ENCODE measurements at places on chromosomes 5 and 9.
A peak's percentile ranks its signal among the peaks of the same experiment; 100 is the strongest.

- peaks cover 42% of the 10 kb centered on the region for H3K4me1 ChIP-seq
- H3K27ac ChIP-seq: peak overlapping the region; percentile 96
- H3K36me3 ChIP-seq: no peaks in the 10 kb centered on the region
- peak; percentile 31 for DNase-seq
- H3K27me3 ChIP-seq: peaks cover 10% of the 10 kb centered on the region
These were observed 171.2 kb downstream of the HSPA4 start for GRCh38 chr5:133222979-133223378.

- no peak overlapping the region for H3K27ac ChIP-seq
- no peaks in the 10 kb centered on the region for H3K4me1 ChIP-seq
- no peak overlapping the region for H3K4me3 ChIP-seq
- no peaks in the 10 kb centered on the region for H3K27me3 ChIP-seq
These were observed 1040.3 kb downstream of the TLE1 start for GRCh38 chr9:80649001-80649420.

- H3K36me3 ChIP-seq: no peaks in the 10 kb centered on the region
- no peak for DNase-seq
- H3K27ac ChIP-seq: no peak overlapping the region
- peaks cover 8% of the 10 kb centered on the region for H3K4me1 ChIP-seq
- H3K27me3 ChIP-seq: no peaks in the 10 kb centered on the region
- no peak overlapping the region for H3K4me3 ChIP-seq
These were observed 227.6 kb downstream of the SAXO1 start for GRCh38 chr9:18805386-18805785.

GRCh38 chr9:124185413-124185812, 72.3 kb upstream of the NEK6 start:
- DNase-seq: no peak
- no peaks in the 10 kb centered on the region for H3K4me1 ChIP-seq

DNA sequence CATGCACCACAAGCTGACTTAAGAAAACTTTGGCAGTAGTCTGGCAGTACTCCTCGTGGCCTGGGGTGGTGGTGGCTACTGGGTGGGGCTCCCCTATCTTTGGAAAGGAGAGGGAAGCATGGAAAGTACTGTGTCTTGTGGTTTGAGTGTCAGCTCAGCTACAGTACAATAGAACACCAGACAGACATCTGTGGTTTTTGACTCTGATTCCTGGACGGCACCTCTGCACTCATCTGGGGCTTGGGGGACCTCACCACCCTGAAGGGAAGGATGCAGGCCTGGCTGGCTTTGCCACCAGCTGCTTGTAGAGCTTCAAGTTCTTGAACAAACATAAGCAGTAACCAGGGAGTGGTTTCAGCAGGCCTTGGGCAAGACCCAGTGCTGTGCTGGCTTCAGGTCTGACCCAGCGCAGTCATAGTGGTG, 40.6 kb downstream of the TNFSF8 start:
- DNase-seq: no peak
- H3K4me3 ChIP-seq: no peak overlapping the region
- H3K27me3 ChIP-seq: peaks cover 5% of the 10 kb centered on the region
- H3K27ac ChIP-seq: no peak overlapping the region

DNA sequence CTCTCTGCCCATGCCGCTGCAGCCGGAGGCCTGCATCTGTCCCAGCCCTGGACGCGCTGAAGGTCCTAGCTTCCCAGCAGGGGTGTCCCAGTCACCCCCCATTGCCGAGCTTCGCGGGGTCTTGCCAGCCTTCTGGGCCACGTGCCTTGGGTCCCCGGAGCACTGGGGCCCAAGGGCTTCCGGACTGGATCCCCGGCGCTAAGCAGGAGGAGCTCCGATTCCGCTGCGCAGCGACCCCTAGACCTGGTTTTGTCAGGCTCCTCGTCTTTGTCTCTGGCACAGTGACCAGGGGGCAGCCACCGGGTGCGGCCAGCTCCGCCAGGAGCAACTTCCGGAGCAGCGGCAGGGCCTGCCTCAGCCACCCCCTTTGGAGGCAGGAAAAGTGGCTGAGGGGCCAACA, 3.3 kb upstream of the IRX1 start:
- H3K4me1 ChIP-seq: peaks cover 24% of the 10 kb centered on the region
- peak; percentile 50 for DNase-seq
- no peak overlapping the region for H3K27ac ChIP-seq

DNA sequence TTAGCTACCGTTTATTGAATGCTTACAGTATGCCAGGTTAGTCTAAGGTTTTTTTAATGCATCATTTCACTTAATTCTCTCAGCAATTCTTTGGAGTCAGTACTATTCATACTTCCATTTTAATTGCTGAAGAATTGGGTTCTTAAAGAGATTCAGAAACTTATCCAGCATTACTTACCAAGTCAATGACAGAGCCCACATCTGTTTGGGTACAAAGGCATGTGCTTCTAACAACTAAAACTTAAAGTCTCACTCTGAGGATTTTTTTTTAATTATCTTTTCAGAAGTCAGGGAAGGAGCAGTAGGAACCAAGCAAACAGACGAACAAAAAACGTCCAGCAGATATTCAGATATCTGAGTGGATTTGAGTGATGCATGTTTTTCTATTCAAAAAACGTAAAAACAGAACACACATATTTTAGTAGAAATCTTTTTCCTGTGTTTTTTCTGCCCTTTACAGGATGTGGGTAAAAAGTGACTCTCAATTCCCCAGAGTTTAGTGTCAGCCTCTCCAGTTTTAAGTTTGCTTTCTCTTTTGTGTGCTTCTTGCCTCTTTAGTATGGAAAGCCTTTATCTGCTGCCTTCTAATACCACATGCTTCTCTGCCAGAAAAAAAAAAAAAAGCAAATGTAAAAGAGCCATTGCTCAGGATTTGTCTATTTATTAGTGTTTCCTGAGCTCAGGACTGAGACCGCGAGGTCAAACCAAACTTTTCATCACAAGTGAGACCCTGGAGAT, 118.0 kb downstream of the PRKACG start:
- no peak overlapping the region for H3K4me3 ChIP-seq
- no peaks in the 10 kb centered on the region for H3K36me3 ChIP-seq
- DNase-seq: no peak
- peak overlapping the region; percentile 24 for H3K27ac ChIP-seq

- no peak overlapping the region for H3K4me3 ChIP-seq
- no peak overlapping the region for H3K27ac ChIP-seq
- no peaks in the 10 kb centered on the region for H3K36me3 ChIP-seq
- DNase-seq: no peak
These were observed 102.3 kb upstream of the LARP1 start for GRCh38 chr5:154652746-154653417.

DNA sequence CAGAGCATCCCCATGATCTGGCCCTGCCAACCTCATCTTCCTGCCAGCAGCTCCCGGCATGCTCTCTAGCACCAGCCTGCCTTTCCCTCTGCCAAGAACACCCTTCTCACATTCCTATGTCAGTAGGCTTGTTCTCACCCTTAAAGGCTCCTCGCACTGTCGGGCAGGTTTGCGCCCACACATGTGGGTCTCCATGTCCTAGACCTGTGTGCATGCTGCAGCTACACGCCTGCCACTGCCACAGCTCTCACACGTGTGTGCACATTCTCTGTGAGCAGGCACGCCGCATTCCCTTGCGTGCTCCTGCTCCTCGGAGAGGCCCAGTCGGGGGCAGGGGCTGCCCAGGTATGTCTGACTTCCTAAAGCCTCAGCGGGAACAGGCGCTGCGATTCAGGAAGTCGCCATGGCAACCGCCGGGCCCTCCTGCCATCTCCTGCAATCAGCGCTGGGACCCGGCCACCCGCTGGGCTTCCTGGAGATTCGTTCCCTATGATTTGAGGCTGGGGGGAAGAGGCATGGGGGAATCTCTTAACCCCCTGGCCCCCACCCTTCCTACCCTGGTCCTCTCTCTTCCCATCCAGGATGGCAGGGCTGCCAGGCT, 28.1 kb downstream of the NDUFA8 start:
- no peaks in the 10 kb centered on the region for H3K36me3 ChIP-seq
- no peak overlapping the region for H3K27ac ChIP-seq
- DNase-seq: peak; percentile 71
- H3K4me1 ChIP-seq: peaks cover 17% of the 10 kb centered on the region
- H3K27me3 ChIP-seq: peaks cover 70% of the 10 kb centered on the region

- H3K27ac ChIP-seq: no peak overlapping the region
- no peak overlapping the region for H3K4me3 ChIP-seq
- no peak for DNase-seq
- H3K36me3 ChIP-seq: peaks cover 6% of the 10 kb centered on the region
- H3K4me1 ChIP-seq: no peaks in the 10 kb centered on the region
These were observed 1023.4 kb downstream of the TLE4 start for GRCh38 chr9:80595192-80595591.

GRCh38 chr9:35666045-35666444, 1.1 kb upstream of the ARHGEF39 start:
- peaks cover 14% of the 10 kb centered on the region for H3K36me3 ChIP-seq
- DNase-seq: no peak
- H3K27me3 ChIP-seq: peaks cover 10% of the 10 kb centered on the region
- H3K4me1 ChIP-seq: peaks cover 60% of the 10 kb centered on the region

GRCh38 chr9:16046713-16047112, 493.9 kb downstream of the CCDC171 start:
- H3K4me3 ChIP-seq: no peak overlapping the region
- DNase-seq: no peak
- H3K27me3 ChIP-seq: no peaks in the 10 kb centered on the region
- peak overlapping the region; percentile 79 for H3K27ac ChIP-seq
- no peaks in the 10 kb centered on the region for H3K36me3 ChIP-seq
- peaks cover 54% of the 10 kb centered on the region for H3K4me1 ChIP-seq
